Germinal center (tissue), 1 donor: ENCODE measurements at places on chromosomes 11 and 22.

GRCh38 chr11:47187723-47188122 is 1.5 kb upstream of the PACSIN3 start:
- DNase-seq = no peak

- no peak for DNase-seq
Measured at GRCh38 chr11:45563810-45564209, 101.6 kb downstream of the CHST1 start.

DNA sequence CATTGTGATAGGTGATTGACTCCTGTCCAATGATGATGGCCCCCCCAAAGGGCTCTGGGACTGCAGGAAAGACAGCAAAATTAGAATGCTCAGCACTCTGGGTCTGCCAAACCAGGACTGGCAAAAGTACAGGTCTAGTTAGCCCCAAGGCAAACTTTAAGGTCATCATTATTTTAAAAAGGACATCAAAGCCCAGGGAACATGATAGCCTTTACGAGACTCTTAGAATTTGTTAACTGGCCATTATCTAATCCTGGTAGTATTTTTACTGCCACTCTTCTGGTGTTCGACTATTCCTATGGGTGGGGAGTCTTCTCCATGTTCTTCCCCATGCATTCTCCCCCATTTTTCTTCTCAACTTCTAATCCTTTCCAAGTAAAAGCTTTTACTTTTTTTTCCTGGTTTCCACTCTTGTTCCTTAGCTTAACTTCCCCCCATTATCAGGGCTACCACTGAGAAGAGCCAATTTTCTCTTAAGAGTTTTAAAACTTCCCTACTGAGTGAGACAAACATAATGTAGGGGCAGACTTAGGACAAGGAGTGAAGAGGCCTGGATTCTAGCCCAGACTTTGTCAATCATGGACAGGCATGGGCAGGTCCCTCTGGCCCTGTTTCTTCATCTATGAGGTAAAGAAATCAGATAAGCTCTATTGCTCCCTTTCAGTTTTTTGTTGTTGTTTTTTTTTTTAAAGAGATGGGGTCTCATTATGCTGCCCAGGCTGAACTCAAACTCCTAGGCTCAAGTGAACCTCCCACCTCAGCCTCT is 7.1 kb downstream of the DDB1 start:
- DNase-seq = no peak

GRCh38 chr11:35553021-35553420 is 27.6 kb upstream of the PAMR1 start:
- no peak for DNase-seq

DNA sequence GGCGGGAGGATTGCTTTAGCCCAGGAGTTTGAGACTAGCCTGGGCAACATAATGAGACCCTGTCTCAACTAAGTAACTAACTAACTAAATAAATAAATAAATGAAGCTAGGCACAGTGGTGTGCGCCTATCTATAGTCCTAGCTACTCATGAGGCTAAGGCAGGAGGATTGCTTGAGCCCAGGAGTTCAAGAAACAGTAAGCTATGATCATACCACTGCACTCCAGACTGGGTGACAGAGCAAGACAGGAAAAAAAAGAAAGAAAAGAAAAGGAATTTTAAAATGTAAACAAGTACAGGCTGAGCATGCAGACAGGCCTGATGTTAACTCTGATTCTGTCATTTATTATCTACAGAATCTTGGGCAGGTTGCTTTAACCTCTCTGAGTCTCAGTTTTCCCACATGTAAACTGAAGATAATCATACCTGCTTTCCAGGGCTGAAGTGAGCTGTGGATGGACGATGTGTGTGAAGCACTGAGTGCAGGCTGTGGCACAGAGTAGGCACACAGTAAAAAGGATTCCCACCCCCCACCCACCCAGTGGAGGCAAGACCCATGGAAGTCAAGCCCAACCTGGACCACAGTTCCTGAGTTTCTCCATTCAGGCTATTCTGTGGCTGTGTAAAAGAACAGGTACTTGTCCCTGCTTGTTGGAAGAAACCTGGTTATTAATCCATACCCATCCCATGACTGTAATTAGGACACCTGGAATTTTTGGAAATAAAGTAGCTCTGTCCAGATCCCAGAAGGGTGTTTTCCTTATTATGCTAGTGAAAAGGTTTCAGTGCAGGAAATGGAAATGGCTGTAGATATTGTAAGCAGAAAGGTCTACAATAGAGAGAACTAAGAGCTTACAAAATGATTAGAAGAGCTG is 18.7 kb upstream of the SCUBE2 start:
- DNase-seq = no peak

GRCh38 chr11:102656528-102656927 is 31.4 kb upstream of the MMP20 start:
- no peak for DNase-seq

- no peak for DNase-seq
Measured at GRCh38 chr11:45141171-45141570, 5.3 kb upstream of the PRDM11 start.

GRCh38 chr11:41675205-41675604 is 215.8 kb upstream of the LRRC4C start:
- DNase-seq = no peak

DNA sequence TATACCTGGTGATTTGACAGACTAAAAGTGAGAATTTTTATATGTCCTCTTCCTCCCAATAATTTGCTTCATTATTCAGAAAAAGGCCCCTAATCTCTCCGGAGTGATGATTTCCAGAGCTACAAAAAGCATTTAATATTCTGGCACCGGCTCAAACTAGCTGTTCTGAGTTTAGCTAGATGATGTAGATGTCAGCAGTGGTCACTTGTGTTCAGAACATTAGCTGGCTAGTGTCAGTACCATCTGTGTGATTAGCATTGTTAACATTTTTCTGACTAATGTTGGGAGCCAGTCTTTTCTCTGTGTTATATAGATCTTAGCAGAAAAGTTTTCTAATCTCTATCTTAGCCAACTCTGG is 68.7 kb upstream of the RRM1 start:
- DNase-seq = no peak

DNA sequence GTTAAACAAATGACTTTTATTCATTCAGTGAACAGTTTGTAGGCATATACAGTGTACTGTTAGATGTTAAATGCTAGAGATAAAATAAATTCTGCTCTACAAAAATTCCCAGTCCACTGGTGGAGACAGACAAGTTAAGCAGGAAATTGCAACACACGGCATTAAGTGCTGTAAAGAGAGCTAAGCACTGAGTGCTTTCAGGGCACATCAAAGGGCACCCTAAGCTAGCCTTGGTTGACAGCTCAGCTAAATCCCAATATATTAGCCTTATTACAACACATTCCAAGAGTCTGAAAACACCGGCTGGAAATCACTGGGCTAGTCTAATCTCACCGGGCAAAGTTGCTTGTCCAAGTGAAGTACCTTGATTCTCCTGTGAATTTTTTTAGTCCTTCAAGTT is 55.1 kb downstream of the NOX4 start:
- no peak for DNase-seq
